Erythroblast (primary cell): ENCODE measurements at places on chromosomes 6 and 20.

DNA sequence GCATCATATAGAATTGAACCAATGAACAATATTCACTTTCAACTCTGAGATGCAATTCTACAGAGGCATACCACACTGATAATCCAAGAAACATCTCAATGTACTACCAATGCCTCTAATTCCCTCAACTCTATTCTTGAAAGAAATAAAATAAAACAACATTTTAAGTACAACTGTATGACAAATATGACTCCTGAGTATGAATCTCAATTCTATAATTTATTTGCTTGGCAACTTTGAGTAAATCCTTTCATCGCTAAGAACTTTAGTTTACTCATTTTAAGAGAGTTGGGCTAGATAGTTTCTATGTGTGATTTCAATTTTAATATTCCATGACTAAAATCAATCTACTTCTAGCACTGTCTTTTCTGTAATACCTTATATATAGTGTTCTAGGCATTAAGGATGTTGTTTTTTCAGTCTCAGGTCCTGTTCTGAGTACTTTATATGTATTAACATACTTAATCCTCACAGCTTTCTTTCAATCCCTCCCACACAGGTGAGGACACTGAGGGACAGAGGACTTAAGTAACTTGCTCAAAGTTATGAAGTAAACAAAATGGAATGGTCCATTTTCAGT, 33.4 kb downstream of the GOPC start:
- no peak for DNase-seq

DNA sequence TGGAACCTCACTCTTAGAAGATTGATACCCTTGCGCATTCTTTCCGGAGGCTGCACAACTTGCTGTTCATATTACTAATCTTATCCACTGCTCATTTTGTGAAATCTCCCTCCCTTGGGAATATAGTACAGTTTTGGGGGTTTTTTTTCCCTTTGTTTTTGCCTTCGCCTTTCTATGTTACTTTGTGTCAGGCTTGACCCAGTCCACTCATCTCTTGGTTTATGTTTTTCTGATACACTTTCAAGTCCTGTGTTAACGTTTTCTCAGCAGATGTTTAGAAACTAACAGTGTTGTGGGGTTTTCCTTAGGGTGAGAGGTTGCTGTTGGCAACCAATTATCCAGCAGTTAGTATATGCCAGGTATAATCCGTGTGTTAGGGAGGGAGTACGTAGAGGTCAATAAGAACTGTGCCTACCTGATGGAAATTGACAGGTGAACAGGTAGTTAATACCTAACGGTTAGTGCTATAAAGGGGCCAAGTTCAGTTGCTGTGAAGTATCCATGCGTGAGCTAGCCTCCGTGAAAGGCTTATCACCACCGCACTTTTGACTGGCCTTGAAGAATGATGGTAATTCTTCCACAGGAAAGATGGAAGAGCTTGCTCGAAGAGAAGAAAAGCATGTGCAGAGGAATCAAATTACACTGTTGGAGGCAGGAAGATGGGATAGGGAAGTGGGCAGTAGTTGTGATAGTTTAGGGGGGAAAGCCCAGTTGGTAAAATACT, 1.4 kb downstream of the NFYA start:
- DNase-seq: peak; percentile 61

DNA sequence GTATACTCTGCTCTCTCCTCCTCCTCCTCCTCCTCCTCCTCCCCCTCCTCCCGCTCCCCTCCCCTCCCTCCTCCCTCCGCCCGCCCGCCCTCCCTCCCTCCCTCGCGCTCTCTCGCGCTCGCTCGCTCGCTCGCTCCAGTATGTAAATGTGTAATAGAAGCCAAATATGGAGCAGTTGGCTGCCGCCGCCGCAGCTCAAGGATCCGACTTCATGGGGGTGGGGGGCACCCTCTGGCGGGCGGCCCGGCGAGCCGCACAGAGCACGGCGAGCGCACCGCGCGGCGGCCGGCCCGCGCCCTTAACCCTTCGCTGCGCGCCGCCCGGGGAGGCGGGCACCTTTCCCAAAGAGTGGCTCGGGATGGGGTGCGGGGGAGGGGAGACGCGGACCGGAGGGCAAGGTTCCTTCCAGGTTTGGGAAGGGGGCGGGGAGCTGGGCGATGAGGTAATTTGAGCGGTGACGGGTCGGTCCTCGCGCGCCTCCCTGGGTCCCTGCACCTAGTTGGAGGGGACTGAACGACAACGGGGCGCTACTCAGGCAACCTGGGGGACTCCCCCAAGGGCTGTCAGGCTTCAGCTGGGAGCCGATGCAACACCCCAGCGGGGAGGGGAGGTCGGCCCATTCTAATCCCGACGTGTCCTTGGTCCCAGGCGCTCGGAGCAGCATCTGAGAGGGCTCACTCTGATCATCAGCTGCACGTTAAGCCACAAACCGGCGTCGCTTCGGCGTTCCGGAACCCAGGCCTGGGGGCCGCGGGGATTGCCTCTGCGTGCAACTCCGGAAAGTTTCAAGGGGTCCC, 409 bp upstream of the ATXN1 start:
- peak; percentile 68 for DNase-seq

DNA sequence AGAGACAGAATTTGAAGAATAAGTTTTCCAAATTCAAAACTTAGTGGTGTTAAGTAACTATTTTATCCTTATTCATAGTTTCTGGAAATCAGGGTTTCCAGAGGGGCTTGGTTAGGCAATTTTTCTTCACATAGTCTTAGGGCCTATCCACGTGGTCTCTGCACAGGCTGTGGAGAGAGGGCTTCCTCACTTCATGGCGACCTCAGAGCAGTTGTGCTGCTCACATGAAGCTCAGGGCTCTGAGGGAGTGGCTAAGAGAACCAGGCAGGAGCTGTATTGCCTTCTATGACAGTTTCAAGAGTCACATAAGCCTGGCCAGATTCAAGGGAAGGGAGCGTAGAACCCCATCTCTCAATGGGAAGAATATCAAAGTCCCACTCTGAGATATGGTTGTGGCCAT, 13.9 kb upstream of the CD40 start:
- DNase-seq: no peak

- DNase-seq: peak; percentile 35
Measured at GRCh38 chr6:99514089-99514488, 1.1 kb downstream of the USP45 start.

DNA sequence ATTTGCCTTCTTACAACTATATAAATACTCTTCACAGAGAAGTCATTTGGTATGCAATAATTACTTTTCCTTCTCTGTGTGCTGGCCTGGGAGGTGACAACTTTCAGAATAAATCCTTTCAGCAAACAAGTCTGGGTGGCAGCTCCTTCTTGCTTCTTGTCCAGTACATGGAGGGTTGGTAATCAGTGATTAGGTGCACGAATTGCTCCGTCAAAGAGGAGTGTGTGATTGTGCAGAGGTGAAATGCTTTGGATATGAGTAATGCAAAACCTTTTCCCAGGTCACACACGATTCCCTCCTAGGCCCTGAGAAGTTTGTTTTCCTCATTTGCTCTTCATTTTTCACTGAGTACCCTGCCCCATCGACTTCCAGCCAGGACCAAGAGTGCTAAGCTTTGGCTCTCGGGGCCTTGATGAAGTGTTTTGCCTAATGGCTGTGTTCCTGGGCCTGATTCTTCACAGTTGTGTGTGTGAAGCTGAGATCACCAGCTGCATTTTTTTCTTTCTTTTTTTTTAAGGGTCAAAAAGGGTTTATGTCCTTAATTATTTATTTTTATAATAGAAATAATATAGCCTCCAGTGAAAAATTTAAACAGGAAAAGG, 216.5 kb downstream of the ZMYND8 start:
- DNase-seq: no peak

GRCh38 chr6:25404091-25404490, 124.9 kb downstream of the CARMIL1 start:
- no peak for DNase-seq
